Stimulated activated CD8-positive, alpha-beta memory T cell treated with anti-CD3 and anti-CD28 coated beads, Interleukin-4, amount 100 ng/mL, for 4 hours (primary cell): ENCODE measurements at places on chromosomes 5 and 9.

GRCh38 chr5:40594811-40595210 is 84.9 kb upstream of the PTGER4 start:
- no peak for DNase-seq

DNA sequence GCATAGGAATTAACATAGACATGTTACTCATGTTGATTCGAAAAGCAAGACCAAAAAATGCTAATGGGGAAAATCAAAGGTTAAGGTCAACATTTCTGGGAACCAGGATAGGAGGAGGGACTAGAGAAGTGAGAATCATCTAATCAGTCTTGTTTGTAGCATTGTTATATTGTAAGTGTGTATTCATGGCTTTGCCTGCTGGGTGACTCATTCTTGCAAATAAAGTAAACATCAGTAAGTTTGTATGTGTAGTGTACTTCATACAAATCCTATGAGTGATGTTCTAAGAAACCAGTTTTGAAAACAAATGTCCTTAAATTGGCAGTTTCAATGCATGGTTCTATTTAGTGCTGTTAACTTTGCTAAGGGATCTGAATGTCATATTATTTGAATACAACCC is 79.0 kb upstream of the TMEM252 start:
- no peak for DNase-seq

DNA sequence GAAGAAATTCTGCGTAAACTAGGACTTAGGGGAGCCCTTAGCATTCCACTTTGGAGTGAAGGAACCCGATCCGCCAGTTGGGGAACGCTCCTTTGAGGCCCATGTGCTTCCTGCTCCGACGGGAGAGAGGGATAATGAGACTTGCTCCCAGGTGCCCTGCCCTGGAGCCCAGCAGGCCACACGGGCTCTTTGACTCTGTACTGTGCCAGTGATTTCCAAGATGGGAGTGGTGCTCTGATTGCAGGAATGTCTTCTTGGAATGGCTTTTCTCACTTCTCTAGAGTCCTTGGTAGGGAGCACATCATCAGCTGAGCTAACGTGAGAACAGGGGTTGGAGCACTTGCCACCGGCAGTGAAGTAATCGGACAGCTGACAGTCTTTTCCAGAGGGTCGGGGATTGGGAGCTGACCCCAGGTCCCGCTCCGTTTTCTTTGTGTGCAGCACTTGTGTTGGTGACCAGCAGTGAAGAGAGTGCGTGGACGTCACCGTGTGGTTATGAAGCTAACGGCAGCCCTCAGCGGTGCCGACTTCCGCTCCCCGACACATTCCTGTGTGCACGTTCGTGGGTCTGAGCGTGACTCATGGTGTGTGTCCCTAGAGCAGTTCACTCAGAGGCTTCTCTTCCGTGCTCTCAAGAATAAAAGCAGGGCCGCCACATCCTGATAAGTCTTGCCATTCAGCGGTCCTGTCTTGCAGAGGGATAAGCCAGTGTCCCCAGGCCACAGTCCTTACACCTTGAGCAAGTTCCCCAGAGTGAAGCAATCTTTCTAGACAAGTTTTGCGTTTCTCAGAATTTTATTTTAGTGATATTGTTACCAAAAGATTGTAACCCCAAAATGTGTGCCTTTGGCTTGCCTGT is 25.6 kb downstream of the ABL1 start:
- no peak for DNase-seq

DNA sequence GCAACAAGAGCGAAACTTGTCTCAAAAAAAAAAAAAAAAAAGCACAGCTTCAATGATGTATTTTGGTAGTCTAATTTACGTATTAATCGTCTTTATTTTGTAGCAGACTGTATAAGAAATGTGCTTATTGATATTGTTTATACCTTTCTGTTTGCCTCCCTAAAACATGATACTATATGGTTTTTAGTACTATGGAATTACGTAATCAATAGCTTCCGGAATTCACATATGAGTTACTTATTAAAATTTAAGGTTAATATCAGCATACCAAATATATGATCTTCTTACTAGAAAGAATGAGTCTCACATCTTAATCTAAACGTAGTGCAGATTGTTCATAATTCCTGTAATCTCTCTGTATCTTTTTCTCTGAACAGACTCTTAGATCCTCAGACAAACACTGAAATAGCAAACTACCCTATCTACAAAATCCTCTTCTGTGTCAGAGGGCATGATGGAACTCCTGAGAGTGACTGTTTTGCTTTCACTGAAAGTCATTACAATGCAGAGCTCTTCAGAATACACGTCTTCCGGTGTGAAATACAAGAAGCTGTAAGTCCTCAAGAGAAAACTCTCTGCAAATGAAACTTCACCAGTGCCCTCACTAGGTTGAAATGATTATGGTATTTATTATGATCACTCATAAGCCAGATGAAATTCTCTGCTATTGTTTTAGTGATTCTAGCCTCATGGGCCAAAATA is 44.4 kb upstream of the GPR21 start:
- DNase-seq: no peak

DNA sequence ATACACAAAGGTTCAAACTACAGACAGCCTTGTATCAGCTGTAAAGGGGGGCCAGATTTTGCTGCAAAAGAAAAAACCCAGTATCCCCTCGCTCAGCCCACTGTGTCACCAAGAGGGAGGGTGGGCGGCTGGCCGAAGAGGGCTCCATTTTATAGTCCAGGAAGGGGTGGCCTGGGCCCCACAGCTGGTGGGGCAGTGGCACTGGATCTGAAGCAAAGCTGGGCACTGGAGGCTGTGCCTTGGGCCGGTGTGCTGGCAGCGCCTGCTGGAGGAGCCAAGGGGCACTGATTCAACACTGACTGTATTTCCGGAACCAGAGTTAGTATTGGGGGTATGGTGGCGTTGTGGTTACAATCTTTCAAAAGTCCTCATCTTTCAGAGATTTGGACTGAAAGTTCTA is 9.1 kb downstream of the BRD3 start:
- DNase-seq: no peak

DNA sequence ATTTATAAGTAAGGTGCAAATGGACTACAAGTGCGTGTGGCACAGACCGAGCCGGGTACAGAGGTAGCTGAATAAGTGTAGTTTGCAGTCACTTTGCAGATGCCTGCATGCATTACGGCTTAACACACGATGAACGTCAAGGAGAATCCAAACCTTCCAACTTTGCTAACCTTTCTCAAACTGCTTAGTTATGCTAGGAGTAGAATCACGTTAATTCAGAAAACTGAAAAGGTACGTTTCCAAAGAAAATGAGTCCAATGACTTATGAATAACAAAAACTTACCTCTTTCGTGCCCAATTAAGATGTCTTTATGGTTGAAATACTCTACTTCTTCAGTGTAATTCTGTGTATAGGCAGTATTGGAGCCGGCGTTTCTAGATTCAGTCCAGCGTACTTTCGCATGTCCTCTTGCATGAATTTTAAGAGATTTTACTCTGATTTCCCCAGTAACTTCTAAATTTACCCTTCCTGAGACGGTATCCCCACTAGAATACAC is 539 bp downstream of the ARRDC3 start:
- no peak for DNase-seq

GRCh38 chr5:158485047-158485446 is 614.7 kb downstream of the EBF1 start:
- DNase-seq: no peak

GRCh38 chr5:10645146-10645545 is 81.3 kb downstream of the ANKRD33B start:
- DNase-seq: no peak

- no peak for DNase-seq
Observed at GRCh38 chr9:89662718-89663613, 58.2 kb downstream of the GADD45G start.

DNA sequence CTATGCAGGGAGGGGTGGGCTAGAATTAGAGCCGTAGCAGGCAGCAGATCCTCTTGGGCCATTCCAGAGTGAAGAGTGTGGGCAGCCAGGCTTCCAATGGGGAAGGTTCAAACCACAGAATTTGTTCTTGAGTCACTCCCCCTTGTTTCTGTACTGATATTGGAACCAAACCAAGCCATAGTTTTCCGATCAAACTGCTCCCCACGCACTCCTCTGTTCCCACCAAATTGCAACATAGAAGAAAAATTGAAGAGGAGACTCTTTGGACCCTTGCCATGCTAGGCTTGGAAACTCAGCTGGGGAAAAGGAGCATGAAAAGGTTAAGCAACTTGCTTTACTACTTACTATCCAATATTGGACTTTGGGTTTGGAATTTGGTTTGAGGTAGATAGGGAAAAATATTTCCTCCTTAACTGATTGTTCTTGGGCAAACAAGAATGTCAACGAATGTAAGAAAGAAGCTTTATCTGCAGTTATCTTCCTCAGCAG is 165.8 kb upstream of the NR3C1 start:
- no peak for DNase-seq

DNA sequence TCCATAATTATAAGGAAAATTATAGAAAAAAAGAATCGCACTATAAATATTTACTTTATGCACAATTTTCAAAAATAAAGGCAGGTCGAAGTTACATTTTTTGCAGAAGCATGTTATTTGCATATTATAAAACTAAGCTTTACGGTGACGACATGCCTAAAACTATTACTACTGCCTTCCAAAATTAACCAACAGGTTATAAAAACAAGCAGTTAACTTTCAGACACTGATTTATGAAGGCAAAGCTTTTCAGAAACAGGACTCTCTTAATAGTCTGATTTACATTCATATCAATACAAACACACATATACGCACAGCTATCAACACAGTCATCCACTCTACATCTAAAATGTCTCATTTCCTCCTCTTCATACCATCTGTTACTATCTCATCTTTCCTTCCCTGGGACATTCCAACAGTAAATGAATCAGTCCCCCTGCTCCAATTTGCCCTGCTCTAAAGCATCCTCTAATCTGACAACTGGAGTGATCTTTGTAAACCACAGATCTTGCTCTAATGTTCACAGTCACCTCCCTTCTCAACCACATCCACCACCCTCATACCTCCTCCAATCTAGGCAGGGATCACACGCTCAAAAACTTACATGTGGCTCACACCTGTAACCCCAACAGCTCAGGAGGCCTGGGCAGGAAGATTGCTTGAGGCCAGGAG is 21.6 kb downstream of the FBXW11 start:
- no peak for DNase-seq

DNA sequence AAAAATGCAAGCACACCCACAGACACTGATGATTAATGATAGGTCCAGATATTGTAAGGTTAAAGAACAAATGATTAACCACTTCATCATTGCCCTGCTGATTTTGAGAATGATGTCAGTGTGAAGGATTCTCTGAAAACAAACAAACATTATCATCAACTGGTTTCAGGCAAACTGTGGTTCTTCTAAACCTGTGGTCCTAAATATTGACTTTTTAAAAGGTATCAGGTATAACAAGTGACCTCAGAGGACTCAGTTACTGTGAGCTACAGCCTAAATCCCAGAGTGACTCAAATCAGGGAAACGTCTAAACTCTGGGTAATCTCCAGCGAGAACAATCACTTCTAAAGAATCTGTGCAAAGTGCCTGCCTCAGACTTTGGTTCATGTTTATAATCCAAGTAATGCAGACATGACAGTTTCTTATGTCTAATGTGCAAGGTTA is 172.3 kb upstream of the CDH6 start:
- DNase-seq: no peak

DNA sequence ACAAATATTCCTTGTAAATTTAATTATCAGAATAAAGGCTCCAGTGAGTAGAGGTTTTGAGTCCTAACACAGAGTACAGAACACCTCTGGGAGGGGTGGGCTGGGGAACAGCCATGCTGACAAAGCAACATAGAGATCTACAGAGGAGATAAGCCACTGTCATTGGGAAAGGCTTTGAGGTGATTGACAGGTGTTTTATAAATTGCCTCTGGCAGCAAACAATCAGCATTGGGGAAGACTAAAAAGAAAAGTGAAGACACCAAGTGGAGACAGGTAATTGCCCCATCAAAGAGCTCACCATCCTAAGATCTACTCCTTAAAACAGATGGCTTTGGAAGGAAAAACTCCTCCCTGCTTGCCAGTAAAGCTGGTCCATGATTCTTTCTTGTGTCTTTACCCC is 189.7 kb upstream of the TLE4 start:
- DNase-seq: no peak

DNA sequence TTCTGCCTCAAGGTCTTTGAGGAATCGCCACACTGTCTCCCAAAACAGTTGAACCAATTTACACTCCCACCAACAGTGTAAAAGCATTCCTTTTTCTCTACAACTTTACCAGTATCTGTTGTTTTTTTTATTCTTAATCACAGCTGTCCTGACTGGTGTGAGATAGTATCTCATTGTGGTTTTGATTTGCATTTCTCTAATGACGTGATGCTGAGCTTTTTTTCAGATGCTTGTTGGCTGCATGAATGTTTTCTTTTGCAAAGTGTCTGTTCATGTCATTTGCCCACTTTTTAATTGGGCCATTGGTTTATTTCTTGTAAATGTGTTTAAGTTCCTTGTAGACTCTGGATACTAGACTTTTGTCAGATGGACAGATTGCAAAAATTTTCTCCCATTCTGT is 400.0 kb downstream of the DEPDC1B start:
- no peak for DNase-seq

DNA sequence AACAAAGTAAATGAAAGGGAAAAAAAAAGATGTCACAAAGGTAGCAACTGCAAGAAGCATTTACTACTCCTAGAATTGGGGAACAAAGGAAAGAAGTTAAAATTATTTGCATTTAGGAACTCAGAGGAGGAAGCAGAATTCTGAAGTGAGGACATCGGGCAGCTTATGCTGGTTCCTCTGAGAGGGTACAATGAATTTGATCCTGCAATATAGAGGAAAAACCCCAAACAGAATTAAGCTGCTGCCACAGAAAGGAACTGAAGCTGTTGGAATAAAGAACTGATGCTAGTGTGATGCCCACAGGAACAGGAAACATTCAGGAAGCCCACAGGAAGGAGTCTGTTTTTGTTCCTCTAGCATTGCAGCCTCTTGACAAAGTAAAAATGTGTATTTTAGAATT is 22.3 kb upstream of the TBCA start:
- DNase-seq: no peak

GRCh38 chr9:91844701-91845291 is 105.2 kb downstream of the ROR2 start:
- DNase-seq: no peak
